ENCODE measurements at places on chromosomes 13 and 19.
A peak's percentile ranks its signal among the peaks of the same experiment; 100 is the strongest.

DNA sequence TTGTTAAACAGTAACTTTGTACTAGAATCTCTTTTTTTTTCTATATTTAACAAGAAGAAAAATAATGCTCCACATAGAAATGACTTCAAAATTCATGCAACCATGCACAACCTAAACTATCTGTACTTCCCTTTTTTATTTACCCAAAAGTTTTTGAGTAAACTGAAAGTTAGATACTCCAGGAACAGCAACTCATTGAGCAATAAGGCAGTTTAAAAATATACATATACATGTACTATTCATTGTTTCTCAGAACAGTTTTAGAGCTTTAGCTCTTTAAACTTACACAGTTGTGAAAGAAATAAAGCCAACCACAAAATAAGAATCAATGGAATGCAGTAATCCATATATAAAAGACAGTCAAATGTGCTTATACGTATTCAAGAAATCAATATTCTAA, 39.2 kb downstream of the MTMR6 start:
- no peak for ATAC-seq

GRCh38 chr19:52735734-52736133, 890 bp upstream of the ZNF611 start:
- no peak for ATAC-seq

DNA sequence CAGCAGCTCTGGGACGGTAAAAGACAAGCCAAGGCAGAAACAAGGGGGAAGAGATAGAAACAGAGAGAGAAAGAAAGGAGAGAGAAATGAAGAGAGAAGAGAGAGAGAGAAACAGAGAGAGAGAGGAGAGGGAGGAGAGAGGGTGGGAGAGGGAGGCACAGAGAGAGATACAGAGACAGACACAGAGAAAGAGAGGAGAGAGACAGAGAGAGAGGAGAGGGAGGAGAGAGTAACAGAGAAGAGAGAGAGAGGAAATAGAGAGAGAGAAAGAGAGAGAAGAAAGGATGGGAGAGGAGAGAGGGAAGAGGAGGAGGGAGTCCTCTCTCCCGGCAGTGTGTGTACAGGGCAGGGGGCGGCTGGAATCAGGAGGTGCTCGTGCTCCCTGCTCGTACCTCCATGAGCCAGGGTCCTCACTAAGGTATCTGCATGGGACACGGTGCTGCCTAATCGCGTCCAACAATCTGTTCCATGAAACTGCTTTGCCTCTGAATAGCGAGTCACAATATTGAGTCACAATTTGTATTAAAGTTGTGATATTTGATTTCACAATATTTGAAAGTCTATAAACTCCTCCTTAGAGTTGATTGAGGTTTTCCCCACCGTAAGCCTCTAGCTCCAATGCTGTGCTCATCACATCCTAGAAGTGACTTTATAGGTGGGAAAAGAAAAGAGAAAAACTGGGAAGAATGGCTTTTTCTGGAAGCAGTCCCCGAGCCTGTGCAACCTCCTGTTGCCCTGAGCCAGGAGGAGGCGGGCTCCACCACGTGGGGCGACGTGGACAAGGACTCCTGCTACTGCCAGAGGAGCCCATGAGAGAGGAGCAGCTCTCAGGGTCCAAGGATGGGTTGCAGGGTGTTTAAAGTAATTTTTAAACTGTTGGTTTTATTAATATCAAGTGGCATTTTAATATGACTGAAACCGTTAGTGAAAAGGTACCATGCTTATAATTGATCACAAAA, 81.7 kb upstream of the ARHGEF7 start:
- ATAC-seq = no peak

- no peak for ATAC-seq
Measured at GRCh38 chr13:102962430-102962829, 103.8 kb downstream of the SLC10A2 start.

DNA sequence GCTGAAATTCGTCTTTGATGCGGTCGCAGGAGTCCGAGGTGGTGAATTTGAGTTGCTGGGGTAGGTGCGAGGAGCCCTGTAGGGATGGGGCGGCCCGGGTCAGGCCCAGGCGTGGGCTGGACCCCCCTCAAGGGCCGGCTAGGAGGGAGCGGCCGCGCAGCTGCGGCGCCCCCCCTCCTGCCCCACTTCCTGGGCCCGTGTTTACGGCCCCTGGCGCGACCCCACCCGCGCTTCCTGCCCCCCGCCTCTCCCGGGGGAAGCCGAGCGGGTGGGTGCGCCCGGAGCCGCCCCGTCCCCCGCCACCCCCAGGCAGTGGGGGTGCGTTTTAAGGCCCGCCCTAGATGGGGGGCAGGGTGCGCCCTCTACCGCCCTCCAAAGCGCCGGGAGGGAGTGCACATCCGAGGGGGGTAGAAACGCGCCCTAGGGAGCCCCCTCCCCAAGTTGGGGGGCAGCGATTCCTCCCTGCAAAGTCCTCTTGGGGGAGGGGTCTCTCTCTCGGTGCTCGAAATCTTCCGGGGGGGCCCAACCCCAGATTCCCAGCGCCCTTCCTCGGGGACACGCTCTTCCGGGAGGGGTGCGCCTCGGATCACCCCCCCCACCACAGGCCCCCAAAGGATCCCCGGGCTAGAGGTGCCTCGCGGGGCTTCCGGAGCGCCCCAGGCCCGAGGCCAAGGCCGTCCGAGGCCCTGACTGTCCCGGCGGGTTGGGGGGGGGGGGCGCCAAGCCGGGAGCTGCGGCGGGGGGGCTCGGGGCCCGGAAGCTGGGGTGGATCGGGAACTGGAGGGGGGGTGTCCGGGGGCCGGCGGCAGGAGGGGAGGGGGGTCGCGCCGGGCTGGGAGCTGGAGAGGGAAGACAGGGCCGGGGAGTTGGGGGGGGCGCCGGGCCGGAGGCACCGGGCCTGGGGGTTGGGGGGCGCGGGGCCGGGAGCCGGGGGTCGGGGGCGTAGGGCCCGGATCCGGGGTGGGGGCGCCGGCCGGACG, 823 bp downstream of the TLE5 start:
- ATAC-seq = peak; percentile 43

DNA sequence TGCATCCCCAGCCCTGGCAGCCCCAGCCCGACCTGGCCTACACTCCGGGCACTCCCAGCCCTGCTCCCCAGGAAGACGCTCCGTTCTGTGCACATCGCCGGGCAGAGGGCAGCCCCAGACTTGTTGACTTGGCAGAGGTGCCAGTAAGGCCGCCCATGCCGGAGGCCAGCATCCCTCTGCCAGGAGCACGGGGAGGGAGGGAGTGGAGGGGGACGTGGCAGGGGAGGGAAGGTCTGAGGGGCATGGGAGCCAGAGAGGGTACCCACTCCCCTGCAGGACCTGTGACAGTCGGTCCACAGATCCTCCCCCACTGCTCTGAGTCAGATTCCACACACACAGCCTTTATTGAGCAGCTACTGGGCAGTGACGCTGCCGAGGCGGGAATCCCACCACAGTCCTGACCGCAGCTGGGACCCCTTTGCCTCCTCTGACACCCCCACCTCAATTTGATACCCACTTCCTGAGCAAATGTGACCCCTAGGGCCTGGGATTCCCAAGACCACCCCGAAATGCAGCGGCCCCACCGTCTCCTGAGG, 1.9 kb upstream of the NKPD1 start:
- ATAC-seq = no peak

All from motor neuron (in vitro differentiated cells).